ENCODE measurements at places on chromosomes 3 and 15. TPM values are rescaled to one million over a fixed set of nuclear protein-coding genes. Genes with fewer than 3 reads are reported as not detected.

The FGF7 gene
- 125 TPM for total RNA-seq

The SCN5A gene
- total RNA-seq, result 0.32 TPM

The LYZL4 gene
- total RNA-seq, result not detected

The THAP10 gene
- 1.7 TPM for total RNA-seq

The ITGA11 gene
- total RNA-seq, result 62.5 TPM

The TTLL13 gene
- not detected for total RNA-seq

The PPP1R14D gene
- total RNA-seq, result not detected

The GCSAM gene
- 0.37 TPM for total RNA-seq

The SEMA3B gene
- 39.7 TPM for total RNA-seq

The TM4SF4 gene
- total RNA-seq, result 0.60 TPM

The GOLGA6L7 gene
- total RNA-seq, result not detected

The EXD1 gene
- total RNA-seq, result not detected

The ZMYND10 gene
- 0.23 TPM for total RNA-seq

The EFCC1 gene
- 2.1 TPM for total RNA-seq

The HTR3D gene
- not detected for total RNA-seq

The FILIP1L gene
- total RNA-seq, result 370 TPM
